ENCODE measurements at places on chromosomes 3 and 15.

DNA sequence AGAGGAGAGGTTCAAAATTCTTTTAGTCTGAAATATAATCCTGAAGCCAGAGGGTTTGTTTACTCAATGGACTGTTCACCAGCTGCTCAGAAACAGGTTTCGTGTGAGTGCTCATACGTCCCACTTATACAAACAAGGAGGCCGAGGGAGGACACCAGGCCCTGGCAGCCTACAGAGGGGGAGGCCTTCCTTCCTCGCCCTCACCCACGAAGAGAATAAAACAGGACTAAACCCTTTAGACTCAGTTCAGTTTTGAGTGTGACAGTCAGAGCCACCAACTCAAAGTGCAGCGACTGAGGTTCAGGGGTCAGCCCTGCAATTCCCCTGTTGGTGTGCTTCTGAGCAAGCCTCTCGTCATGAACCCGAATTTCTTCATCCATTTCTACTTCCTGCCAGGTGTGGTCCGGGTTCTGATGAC lies 17.3 kb downstream of the FAM174B start:
- no peak for DNase-seq

GRCh38 chr15:28886431-28887338 lies 911 bp downstream of the APBA2 start:
- no peak for DNase-seq

DNA sequence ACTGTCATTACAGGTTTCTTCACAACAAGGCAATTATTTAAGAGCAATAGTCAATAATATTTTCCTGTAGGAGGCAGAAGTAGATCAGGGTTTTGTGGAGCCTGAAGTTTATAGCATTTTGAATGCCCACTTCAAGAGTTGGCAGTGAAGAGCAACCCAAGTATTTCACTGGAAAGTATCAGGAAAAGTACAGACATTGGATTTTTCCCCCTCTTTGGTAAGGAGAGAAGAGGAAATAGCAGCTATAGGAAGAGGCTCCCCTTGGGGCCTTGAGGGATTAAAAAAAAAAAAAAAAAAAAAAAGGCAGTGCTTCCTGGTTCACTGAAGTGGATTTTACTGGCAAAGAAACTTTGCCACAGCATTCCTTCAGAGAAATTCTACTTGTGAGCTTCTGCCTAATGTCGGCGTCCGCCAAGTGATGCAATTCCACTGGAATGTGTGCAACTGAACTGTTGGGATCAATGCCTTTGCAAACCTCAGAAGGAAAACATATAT lies 5.7 kb upstream of the CNTN6 start:
- peak; percentile 65 for DNase-seq

- no peak for DNase-seq
These were observed 591.2 kb downstream of the NSUN3 start for GRCh38 chr3:94654096-94654495.

- peak; percentile 77 for DNase-seq
These were observed 871 bp downstream of the MAP1A start for GRCh38 chr15:43518197-43518761.

DNA sequence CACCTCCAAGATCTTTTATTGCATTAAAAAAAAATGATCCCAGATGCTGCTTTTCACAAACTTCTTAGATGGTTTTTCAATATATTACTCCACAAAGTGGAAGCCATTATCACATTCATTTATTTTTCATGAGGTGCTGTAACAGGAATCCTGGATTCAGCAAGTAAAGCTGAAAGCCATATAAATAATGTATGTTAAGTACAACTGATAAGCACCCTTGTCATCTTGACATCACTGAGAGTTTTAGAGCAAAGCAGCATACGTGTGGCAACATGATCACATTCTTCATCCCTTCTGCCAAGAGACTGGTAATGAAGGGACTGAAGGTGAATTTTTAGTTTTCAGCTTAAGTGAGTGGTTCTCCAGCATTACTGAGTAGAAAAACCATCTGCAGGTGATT lies 44.9 kb upstream of the LRRFIP2 start:
- DNase-seq, result no peak

DNA sequence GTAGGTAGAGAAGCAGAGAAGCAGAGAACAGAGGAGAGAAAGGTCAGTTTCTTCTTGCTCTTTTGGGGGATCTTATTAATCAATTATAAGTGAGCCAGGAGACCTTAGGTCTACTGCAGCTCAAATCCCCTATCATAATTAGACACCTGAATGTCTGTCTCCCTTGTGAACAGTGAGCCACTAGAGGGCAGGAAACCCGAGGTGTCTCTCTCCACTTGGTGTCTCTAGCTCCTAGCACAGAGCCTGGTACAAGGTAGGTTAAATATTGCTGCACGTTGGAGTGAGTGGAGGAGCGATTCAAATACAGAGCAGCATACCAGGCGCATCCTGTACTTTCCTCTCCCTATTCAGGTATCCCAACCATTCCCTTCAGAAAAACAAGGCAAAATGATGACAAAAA lies 2.0 kb upstream of the ST8SIA2 start:
- no peak for DNase-seq

GRCh38 chr3:183497313-183497712 lies 58.2 kb downstream of the KLHL6 start:
- DNase-seq, result no peak

DNA sequence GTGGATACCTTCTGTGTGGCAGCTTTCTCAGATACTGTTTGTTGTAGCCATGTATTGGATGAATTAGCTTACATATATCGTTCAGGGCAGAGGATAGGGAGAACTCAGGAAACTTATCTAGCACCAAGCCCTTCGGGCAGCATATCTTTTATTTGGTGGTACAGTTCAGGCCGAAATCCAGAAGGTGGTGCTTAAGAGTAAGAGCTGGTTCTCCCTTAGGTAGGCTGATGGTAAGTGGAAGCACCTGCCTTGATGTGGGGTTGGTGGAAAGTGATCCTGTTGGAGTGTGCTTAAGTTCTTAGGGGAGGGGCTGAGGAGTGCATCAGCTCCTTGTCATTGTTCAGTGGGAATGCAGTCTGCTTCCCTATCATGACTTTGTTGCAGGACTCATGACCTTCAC lies 187.5 kb downstream of the DOCK3 start:
- DNase-seq, result no peak

GRCh38 chr3:80040067-80040466 lies 272.3 kb upstream of the ROBO1 start:
- DNase-seq, result no peak

GRCh38 chr3:39638301-39638700 lies 170.8 kb downstream of the MOBP start:
- DNase-seq, result no peak

DNA sequence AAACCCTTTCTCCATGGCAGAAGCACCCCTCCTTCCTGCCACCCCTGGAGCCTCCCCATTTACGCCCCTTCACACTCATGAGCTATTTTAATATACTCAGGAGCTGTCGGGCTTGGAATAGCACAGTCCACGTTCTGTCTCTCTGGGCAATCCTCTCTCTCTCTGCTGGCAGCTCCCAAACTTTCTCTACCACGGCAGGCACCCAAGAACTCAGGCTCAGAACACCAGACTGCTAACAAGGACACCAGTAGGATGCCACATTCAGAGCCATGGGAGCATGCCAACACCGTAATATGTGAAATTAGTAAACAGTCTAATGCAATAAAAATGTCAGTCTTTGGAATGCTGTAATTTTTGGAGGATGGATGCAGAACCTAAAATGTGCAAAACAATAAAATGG lies 19.3 kb downstream of the TNFAIP8L3 start:
- DNase-seq, result no peak

DNA sequence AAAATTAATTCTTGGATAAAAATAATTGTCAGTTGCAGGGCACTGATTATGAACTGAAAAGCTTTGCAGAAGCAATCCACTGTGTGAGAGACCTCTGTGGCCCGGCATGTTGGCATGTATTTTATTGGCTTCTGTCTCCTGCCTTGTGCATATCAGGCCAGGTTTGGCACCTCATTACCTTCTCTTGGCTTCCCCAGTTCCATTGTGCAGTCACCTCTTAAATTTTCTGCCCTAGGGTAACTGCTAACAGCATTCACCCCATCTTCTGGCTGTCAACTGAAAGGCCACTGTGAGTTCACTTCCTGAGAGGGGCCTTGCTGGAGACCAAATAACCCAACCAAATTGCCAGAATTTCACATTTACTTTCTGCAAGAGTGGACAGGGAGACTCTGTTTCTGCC lies 92.7 kb upstream of the RARB start:
- no peak for DNase-seq

- DNase-seq, result no peak
These were observed 837.4 kb downstream of the CADM2 start for GRCh38 chr3:85796140-85796539.

GRCh38 chr15:84979651-84980050 lies 2.0 kb upstream of the PDE8A start:
- no peak for DNase-seq

DNA sequence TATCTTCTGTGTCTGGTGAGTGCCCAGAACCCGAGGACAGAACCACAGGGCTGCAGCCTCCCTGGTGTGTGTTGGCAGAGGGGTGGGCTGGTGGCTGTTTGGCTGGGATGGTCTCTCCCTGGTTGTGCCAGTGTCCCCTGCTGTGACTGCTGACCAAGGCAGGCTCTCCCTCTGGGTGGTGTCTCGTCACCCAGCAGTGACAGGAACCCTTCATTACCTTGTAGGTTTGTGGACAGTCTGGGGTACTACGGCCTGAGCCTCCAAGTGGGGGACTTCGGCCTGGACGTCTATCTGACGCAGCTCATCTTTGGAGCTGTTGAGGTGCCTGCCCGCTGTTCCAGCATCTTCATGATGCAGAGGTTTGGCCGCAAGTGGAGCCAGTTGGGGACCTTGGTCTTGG lies 6.4 kb upstream of the SLC22A14 start:
- no peak for DNase-seq

GRCh38 chr3:9838856-9839255 lies 5.0 kb downstream of the RPUSD3 start:
- no peak for DNase-seq

- no peak for DNase-seq
These were observed 50.1 kb downstream of the TMOD3 start for GRCh38 chr15:51879555-51879954.

All from right forelimb (tissue), 1 donor.